AG04449 (cell line): ENCODE measurements at places on chromosomes 2 and 18.
A peak's percentile ranks its signal among the peaks of the same experiment; 100 is the strongest.

- DNase-seq: no peak
Observed at GRCh38 chr2:102301867-102302362, 9.4 kb upstream of the IL1RL1 start.

DNA sequence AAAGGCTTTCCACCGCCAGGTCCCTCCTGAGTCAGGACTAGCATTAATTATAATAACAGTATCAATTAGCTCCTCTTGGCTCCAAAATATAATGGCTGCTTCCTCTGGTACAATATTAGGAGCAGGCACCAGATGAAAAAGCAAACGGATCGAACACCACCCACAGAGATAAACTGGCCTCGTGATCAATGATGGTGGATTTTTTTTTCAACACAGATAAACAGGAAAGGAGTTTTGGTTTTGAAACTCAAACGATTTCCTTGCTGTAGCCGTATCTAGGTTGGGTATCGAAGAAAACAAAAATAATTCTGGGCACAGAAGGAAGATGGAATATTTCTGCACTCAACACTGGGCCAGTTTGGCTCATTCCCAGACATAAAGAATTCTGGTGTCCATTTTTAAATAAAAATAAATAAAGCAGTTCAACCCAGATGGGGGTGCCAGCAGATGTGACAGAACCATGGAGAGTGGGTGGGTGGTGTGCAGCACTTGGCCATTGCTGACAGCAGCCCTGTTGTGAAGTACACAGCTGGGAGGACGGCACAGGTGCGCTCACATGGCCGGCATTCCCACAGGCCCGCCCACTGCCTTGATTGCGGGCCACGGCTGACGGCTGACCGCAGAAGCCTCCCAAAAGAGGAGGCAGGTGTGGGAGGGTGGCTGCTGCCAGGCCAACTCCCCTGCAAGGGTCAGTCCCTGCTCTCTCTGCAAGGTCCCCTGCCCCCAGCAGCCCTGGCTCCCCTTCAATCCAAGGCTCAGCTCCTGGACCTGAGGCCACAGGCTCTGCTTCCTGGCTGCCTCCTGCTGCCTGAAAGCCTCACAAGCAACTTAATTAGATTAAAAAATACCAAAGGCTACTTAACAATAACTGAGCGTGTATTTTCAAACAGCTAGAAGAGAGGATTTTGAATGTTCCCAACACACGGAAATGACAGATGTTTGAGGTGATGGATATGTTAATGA is 351.9 kb upstream of the ID2 start:
- DNase-seq: no peak

DNA sequence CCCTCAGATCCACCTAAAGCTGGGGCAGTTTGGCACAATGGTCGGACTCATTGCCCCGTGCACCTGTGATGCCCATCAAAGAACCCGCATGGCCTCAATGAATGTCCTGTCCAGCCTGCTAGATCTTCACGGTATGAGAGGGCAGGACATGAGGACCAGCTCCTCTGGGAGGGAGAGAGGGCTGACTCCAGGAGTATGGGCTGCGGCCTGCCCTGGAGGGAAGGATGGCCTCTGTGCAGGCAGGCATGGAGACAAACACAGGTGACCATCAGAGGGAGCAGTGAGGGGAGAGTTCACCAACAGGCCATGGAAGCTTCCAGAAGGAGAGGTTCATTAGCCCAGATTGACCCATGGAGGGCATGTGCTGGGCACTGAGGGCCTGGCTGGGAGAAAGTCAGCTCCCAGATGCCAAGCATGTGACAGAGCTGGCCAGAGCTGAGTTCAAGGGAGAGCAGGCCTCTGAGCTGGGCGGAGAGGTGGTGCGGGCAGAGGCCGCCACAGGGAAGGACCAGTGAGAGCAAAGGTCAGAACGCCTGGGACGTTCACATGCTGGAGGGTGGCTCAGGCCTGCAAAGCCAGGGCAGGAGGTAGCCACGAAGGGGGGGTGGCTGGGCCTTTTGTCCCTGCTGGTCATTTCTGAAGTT is 36.2 kb downstream of the HJURP start:
- DNase-seq: no peak

DNA sequence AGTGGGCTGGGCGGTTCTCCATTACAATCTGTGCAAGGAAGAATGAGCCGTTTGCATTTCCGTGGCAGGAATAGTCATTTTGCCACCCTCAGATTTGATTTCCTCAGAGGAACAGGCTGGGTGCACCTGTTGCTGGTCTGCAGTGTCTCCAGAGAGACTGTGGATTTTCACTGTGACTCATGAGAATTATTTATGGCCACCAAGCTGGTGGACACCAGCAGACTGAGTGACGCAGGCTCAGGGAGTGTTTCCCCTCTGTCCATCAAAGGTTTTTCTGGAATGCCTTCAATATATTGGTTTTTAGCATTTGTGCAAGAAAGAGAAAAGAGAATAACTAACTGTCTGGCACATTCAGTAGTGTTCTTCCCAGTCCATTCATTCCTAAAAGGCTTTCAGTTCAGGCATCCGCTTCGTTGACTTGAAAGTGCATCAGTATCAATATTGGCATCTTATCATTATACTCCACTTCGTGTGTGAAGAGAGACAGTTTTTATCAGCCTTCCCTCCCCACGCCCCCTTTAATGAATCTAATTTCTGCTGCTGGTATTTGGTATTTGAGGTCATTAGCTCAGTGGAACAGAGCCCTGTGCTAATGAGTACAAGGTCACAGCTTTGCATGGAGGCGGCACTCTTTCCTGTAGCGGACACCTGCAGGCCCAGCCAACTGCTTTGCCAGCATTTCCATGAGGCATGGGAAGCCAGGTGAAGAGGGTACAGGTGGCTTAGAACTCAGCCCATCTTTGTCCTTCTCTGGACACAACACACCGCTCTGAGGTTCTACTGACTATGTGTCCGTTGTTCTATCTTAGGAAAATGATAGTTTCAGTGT is 39.9 kb downstream of the PRKCE start:
- DNase-seq: no peak

- no peak for DNase-seq
Observed at GRCh38 chr2:60295636-60295962, 257.9 kb downstream of the BCL11A start.

DNA sequence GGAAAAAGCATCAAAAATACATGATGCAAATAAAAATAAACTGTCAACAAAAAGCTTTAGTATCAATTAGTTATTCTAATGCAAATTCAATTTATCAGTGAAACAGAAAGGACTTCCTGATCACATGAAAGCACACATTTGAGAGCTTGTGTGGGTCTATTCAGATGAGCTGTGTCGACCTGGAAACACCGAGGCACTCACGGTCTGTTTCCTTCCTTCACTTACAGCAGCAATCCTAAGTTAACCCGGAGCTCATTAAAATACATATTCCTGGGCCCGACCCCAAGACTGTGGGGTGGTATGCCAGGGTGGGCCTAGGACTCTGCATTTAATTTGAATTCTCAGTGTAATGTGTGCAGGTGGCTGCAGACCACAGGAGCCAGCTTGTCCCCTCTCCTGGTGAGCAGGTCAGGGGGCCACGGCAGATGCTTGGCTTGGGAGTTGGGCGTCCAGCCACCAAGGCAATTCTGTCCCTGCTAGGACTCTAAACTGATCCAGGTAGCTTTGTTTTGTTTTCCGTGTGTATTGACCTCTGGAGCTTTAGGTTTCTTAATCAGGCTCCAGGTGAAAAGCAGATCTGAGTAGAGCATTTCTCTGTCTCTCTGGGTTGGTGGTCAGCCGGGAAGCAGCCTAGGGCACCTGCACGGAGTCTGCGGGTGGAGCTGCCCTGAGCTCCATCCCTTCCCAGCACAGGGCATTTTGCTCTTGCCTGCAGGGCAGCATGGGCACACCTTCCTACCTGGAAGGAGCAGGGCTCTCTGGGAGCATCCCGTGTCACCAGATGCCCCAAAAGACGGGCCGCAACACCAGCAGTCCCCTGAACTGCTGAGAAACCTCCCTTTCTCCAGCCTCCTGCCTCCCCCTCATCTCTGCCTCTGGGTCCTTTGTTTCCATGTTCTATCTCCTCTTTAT is 9.0 kb downstream of the MBP start:
- no peak for DNase-seq

DNA sequence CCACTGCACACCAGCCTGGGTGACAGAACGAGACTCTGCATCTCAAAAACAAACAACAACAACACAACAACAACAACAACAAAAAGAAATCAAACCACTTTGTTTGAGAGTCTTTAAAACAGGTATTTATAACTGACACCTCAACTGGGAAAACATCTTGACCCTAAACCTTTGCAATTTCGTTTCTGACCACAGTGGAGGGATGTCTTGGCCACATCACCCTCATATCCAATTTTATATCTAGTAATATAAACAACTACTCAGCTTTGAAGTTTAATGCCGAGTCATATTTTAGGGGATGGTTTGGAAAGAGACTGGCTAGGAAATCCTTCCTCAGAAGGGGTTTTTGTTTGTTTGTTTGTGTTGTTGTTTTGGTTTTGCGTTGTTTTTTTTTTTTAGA is 37.8 kb upstream of the RMDN2 start:
- DNase-seq: no peak

DNA sequence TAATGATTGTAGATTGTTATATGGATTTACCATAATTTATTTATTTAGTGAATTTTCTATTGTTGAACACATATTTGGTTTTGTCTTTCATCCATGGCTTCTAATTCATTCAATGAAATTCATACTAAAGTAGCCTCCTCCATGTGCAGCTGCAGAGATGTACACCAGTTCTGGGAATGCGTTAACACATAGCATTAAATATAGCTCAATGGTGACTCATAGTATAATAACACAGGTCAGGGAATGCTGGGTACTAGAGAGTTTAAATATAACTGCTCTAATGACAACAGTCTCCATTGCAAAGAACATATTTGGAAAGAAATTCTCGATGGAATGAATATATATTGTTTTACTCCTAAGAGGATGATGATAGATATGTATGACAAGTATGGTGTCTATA is 1190.2 kb upstream of the NRXN1 start:
- peak; percentile 38 for DNase-seq

GRCh38 chr2:142180820-142181533 is 50.2 kb upstream of the LRP1B start:
- DNase-seq: no peak

- no peak for DNase-seq
Observed at GRCh38 chr2:58930537-58930936, 689.4 kb upstream of the FANCL start.

GRCh38 chr2:62475172-62476011 is 30.6 kb downstream of the TMEM17 start:
- no peak for DNase-seq

DNA sequence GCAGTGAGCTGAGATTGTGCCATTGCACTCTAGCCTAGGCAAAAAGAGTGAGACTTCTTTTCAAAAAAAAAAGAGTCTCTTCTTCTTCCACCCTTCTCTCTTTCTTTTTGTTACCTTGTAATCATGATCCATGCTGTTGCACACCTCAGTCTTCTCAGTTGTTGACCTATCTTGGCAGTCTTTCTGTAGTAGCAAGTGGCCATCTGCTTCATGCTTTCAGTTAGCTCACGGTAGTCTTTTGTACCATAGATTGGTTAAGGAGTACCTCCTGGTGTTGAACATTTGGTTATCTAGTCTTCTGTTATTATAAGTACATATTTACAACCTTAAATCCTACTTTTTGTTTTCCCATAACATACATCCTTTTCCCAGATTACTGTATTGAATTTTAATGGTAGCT is 3.1 kb downstream of the GORASP2 start:
- DNase-seq: no peak

DNA sequence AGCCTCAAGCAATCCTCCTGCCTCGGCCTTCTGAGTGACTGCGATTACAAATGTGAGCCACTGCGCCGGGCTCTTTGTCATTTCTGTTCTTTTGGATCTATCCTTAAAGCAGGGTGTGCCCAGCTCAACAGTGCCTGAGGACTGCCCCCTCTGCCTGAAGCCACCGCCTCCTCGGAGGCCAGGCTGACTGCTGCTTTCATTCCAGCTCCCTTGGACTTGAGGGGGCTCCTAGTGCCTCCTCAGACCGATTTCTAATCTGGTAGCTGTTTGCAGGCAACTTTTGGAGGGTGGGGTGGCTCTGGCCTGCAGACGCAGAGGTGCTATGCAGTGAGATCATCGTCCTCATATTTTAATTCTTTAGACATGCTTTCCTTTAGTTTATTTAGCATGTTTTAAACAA is 35.9 kb upstream of the KLF11 start:
- DNase-seq: no peak

DNA sequence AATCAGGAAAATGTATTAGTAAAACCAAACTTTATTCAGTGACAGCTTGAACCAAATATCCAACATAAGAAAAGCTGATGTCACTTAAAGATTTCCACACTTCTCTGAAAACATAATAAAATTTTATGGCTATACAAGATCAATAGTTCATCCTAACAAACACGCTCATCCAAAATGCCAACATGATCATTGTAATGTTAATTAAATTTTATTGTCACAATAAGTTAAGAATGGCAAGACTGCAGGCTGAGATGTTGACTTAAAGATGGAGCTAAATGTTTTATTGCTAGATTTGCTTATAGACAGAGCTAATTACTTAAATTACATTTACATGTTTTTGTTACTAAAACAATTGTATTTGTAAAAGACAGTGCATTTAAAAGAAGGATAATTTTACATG is 140.3 kb downstream of the ERBB4 start:
- DNase-seq: no peak

DNA sequence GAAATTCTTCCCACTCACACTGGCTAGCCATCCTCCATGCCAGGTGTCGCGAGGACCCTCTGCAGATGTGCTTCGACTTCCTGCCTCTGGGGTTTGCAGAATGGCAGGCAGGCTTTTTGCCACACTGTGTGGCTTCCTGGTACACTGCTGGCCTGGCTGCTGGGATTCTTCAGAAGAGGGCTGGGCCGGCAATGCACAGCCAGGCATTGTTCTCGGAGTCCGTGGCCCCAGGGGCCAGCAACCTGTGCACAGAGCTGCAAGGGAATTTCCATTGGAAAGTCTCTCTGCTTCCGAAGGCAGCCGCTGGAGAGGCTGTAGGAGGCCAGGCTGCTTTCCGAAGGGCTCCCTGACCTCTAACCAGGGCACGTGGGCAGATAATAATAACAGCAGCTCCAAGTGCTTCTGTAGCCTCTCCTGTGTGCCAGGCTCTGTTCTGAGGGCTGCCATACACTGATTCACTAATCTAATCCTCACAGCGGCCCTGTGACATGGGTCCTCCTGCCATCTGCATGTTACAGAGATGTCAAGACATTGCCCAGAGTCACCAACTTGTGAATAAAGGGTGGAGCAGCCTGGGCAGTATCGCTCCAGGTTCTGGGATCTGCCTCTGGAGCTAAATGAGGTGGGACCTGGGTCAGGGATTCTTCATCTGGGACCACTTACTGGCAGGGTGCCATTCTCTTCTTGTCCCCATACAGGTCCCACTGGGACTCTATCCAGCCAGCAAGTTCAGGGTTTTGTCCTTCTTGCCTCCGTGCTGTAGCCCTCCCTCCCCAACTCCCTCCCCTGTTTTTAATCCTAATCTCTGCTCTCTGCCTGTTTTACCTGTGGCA is 5.0 kb downstream of the LDLRAD4 start:
- no peak for DNase-seq

DNA sequence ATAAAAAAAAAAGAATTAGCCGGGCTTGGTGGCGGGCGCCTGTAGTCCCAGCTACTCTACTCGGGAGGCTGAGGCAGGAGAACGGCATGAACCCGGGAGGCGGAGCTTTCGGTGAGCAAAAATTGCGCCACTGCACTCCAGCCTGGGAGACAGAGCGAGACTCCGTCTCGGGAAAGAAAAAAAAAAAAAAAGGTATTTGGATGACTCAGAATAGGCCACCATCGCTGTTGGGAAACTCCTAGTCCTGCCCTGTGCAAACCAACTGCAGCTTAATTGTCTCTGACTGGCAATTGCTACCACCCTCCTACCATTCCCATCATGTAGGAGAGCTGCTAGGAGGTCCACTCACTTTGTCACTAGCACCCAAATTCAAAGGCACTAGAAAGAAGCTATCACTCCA is 43.5 kb downstream of the ATP8B1 start:
- no peak for DNase-seq
